ENCODE measurements at places on chromosomes 2 and 18. TPM values are rescaled to one million over a fixed set of nuclear protein-coding genes. Genes with fewer than 3 reads are reported as not detected.

The GAL3ST2 gene
- not detected for total RNA-seq

- H3K27ac ChIP-seq: no peak overlapping the region
- H3K4me3 ChIP-seq: no peak overlapping the region
These were observed 17.3 kb upstream of the EPC2 start for GRCh38 chr2:148627224-148627623.

DNA sequence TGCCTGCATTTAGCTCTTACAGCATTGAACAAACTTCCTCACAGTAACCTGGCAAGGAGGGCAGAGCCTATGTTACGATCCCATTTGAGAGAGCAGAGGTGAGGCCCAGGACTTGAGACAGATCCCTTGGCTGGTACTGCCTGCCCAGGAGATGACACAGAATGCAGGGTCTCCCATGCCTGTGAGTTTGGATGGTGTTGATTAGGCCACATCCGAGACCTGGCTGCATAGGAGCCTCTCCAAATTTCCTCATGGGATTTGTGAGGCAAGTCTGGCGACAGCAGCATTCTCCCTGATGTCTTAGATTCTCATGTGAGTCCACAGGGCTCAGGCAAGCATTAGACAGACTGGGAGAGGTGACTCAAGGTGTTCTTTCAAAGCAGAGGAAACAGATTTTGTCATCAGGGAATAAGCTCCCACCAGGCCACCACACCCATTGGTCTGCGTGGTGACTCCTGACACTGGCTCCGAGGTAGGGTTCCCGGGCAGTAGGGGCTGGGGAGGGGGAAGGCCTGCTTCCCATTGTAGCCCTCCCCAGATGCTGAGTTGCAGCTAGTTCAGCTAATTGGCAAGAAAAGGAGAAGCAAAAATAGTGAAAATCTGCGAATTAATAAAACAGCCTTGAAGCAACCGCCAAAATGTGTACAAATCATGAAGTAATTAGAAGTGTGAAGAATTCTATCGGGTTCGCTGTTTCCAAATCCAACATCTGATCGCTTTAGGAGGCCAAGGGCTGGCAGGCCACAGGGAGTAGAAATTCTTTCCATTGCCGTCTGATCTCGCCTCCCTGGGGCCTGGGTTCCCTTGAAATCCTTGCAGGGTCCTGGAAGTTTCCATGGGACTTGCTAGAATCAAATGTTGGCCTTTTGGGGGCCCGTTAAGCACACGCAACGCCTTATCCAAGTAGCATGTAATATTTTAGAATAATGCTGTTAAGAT, 68.0 kb downstream of the MAPK4 start:
- no peak for DNase-seq
- no peaks in the 10 kb centered on the region for H3K4me1 ChIP-seq
- peaks cover 17% of the 10 kb centered on the region for H3K27me3 ChIP-seq
- H3K27ac ChIP-seq: no peak overlapping the region
- no peak overlapping the region for H3K4me3 ChIP-seq

DNA sequence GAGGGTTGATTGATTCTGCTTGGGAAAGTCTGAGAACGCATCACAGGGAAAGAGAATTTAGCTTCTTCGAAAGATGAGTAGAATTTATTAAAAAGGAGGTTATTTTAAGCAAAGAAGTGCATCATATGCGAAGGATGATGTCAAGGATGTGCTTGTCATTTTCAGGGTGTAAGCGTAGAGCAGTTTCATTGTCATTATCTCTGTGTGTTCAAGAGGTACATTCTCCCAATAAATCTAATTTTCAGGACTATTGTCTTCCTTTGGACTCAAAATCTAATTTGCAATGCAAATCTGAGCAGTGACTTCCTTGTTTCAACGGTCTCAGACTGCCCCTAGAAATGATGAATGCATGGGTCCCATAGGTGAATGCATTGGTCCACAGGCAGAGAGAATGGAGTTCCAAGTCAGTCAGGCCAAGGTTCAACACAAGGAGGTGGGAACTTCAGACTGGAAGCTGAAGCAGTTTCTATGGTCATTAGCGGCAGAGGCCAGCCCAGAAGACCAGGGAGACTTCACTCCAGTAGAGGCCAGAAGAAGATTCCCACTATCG, 99.8 kb downstream of the CDC42EP3 start:
- no peak for DNase-seq
- peak overlapping the region; percentile 38 for H3K27ac ChIP-seq

GRCh38 chr2:36545871-36546416, 52.0 kb downstream of the FEZ2 start:
- no peak for DNase-seq
- H3K36me3 ChIP-seq: peaks cover 37% of the 10 kb centered on the region
- no peaks in the 10 kb centered on the region for H3K27me3 ChIP-seq
- no peak overlapping the region for H3K27ac ChIP-seq
- H3K4me3 ChIP-seq: no peak overlapping the region

- H3K27ac ChIP-seq: peak overlapping the region; percentile 71
- no peak for DNase-seq
- H3K4me3 ChIP-seq: no peak overlapping the region
- peaks cover 67% of the 10 kb centered on the region for H3K36me3 ChIP-seq
These were observed 3.6 kb downstream of the PNKD start for GRCh38 chr2:218273908-218274249.

DNA sequence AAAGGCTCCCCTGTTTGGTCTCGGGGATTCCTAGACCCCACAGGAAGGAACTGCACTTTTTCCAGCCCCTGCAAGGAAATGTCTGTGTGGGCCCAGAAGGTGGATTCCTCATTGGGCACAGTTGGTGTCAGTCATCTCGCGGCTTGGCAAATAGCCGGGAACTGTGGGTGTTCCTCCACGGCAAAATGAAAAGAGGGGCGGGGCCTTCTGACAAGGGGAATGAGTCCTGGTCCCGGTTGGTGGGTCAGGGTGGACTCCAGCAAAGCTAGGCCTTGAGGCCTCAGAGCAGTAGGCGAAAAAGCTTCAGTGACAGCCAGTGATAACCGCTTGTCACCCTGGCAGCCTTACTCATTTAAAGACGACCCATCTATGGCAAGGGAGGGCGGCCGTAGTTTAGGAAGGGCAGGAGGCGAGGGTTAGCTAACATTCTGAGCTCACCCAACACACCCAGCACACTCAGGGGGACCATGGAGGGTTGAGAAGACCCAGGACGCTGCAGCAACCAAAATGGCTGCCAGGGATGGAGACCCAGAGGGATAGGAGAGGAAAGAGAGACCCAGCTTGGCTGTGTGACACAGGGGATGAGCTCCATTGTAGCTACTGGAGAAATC, 16.5 kb downstream of the SLC4A3 start:
- no peaks in the 10 kb centered on the region for H3K36me3 ChIP-seq
- peaks cover 15% of the 10 kb centered on the region for H3K4me1 ChIP-seq
- no peak overlapping the region for H3K27ac ChIP-seq
- peaks cover 29% of the 10 kb centered on the region for H3K27me3 ChIP-seq

The OSGEPL1 gene
- 10.6 TPM for total RNA-seq

GRCh38 chr2:172128484-172128883, 25.8 kb upstream of the DLX2 start:
- no peak overlapping the region for H3K4me3 ChIP-seq
- no peak for DNase-seq
- peaks cover 4% of the 10 kb centered on the region for H3K27me3 ChIP-seq
- no peaks in the 10 kb centered on the region for H3K36me3 ChIP-seq

DNA sequence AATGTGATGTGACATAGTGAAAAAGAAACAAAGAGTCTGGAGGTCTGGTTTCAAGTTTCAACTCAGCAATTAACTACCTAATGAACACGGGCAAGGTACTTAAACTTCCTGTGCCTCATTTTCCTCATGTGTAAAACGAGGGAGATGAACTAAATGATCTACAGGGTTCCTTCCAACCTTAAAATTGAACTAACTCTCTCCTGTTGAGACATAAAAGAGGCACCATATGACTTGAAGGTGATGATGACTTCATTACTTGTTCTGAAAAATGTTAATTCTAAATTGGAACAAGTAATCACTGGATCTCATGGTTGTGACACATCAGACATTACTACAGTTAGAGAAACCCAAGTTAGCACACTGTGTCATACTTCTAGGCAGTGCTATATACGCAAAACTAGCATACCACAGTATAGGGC, 8.9 kb upstream of the REL start:
- H3K36me3 ChIP-seq: peaks cover 4% of the 10 kb centered on the region
- peaks cover 60% of the 10 kb centered on the region for H3K4me1 ChIP-seq
- no peak for DNase-seq
- no peaks in the 10 kb centered on the region for H3K27me3 ChIP-seq
- H3K27ac ChIP-seq: peak overlapping the region; percentile 82

- H3K4me1 ChIP-seq: no peaks in the 10 kb centered on the region
- H3K36me3 ChIP-seq: no peaks in the 10 kb centered on the region
- no peak for DNase-seq
- no peak overlapping the region for H3K4me3 ChIP-seq
- H3K27ac ChIP-seq: no peak overlapping the region
- H3K27me3 ChIP-seq: peaks cover 9% of the 10 kb centered on the region
These were observed 76.7 kb upstream of the ACAA2 start for GRCh38 chr18:49890041-49890440.

The XDH gene
- not detected for total RNA-seq

DNA sequence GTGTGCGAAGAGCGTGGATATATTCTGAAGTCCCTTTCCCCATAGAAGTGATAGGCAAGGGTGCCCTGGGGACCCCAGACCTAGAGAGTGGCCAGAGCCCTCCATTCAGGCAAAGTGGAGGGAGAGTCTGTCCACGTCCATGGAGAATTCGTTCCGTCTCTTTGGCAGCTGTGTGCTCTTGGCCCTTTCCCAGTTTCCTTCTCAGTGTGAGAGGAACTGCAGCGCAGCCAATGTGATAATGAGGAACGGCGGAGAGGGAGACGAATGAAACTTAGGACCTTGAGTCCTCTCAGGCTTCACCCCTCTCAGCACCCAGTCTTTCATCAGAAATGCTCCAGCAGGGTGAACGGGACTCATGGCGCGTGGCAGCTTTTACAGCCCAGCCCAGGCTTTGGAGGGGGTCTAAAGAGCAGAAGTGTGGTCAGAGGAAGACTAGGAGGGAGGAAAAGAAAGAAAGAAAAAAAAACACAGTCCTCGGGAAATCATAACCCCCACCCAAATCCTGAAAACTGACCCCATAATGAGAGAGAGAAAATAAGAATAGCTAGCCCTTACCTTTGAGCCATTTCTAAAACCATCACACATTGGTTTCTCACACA, 95.0 kb upstream of the RIOK3 start:
- no peaks in the 10 kb centered on the region for H3K27me3 ChIP-seq
- peaks cover 39% of the 10 kb centered on the region for H3K36me3 ChIP-seq
- H3K4me3 ChIP-seq: peak overlapping the region; percentile 72
- DNase-seq: no peak

DNA sequence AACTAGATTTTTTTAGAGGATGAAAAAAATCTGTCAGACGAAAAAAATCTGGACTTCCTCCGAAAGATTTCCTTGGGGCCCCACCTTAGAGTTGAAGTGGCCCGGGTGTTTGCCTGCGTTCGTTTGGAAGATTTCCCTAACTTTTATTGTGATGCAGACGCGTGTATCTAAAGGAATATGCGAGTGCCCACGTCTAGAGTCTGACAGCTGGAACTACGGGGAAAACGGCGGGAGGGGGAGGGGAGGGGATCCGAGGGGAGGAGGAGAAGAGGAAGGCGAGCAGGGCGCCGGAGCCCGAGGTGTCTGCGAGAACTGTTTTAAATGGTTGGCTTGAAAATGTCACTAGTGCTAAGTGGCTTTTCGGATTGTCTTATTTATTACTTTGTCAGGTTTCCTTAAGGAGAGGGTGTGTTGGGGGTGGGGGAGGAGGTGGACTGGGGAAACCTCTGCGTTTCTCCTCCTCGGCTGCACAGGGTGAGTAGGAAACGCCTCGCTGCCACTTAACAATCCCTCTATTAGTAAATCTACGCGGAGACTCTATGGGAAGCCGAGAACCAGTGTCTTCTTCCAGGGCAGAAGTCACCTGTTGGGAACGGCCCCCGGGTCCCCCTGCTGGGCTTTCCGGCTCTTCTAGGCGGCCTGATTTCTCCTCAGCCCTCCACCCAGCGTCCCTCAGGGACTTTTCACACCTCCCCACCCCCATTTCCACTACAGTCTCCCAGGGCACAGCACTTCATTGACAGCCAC, 2.4 kb upstream of the SP9 start:
- H3K4me1 ChIP-seq: peaks cover 35% of the 10 kb centered on the region
- DNase-seq: no peak
- H3K27me3 ChIP-seq: peaks cover 69% of the 10 kb centered on the region
- H3K36me3 ChIP-seq: no peaks in the 10 kb centered on the region
- H3K27ac ChIP-seq: peak overlapping the region; percentile 41

- H3K27me3 ChIP-seq: no peaks in the 10 kb centered on the region
- DNase-seq: no peak
- H3K4me1 ChIP-seq: no peaks in the 10 kb centered on the region
- peaks cover 43% of the 10 kb centered on the region for H3K36me3 ChIP-seq
These were observed 233.4 kb downstream of the WDR7 start for GRCh38 chr18:56884511-56884910.

The CHST9 gene
- total RNA-seq: not detected

GRCh38 chr2:234930397-234930796, 21.4 kb upstream of the SH3BP4 start:
- H3K27me3 ChIP-seq: peaks cover 3% of the 10 kb centered on the region
- no peaks in the 10 kb centered on the region for H3K4me1 ChIP-seq
- DNase-seq: no peak
- no peaks in the 10 kb centered on the region for H3K36me3 ChIP-seq
- H3K27ac ChIP-seq: no peak overlapping the region

DNA sequence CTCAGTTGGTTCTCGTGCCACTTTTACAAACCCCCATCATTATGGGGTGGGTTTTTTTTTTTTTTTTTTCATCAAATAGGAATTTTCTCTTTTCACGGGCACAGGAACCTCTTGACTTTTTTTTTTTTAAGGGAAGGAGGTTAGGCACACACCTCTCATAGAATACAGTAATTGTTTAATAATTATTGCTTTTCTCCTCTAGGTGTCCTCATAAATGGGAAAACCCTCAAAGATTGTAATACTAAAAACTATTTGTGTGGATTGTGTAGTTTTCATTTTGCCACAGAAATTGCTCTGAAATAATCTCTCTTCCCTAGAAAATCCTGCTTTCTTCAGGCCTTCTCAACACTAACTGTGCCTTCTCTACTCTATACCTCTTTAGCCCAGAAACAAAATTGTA, 147.3 kb downstream of the GREB1L start:
- H3K36me3 ChIP-seq: no peaks in the 10 kb centered on the region
- no peak for DNase-seq
- H3K4me1 ChIP-seq: no peaks in the 10 kb centered on the region
- H3K27me3 ChIP-seq: peaks cover 2% of the 10 kb centered on the region

DNA sequence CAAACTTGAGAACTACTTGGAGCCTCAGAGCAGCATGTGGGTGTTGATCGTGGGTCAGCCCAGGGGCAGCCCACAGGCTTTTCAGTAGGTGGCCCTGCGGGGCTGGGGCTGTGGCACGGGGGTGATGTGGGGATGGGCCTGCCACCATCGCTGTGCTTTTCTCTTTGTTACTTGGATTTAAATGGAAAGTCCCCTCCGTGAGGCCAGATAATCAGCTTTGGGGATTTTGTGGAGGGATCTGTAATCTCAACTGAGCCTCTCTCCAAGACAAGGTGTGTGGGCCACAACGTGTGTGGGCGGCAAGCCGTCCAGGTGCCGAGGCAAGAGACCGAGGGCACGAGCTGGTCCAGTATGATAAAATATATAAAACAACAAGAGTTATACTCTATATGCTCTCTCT, 16.7 kb downstream of the COLEC11 start:
- H3K27me3 ChIP-seq: peaks cover 3% of the 10 kb centered on the region
- DNase-seq: no peak
- H3K27ac ChIP-seq: no peak overlapping the region

- H3K4me1 ChIP-seq: peaks cover 37% of the 10 kb centered on the region
- H3K27ac ChIP-seq: no peak overlapping the region
- H3K27me3 ChIP-seq: no peaks in the 10 kb centered on the region
- no peak for DNase-seq
- no peak overlapping the region for H3K4me3 ChIP-seq
These were observed 57.5 kb upstream of the CXCR4 start for GRCh38 chr2:136175466-136175865.

Measured in activated B cell treated with CpG ODN at 0.5 μM for 24 hours (primary cell).